ENCODE measurements at places on chromosomes 2 and 18. TPM values are rescaled to one million over a fixed set of nuclear protein-coding genes. Genes with fewer than 3 reads are reported as not detected.

SP3 gene
- total RNA-seq, result 130 TPM

CYBRD1 gene
- total RNA-seq, result 0.64 TPM

GRCh38 chr2:155662224-155662623 is 670.3 kb downstream of the NR4A2 start:
- H3K36me3 ChIP-seq, result no peaks in the 10 kb centered on the region
- DNase-seq, result no peak
- H3K27ac ChIP-seq, result no peak overlapping the region
- H3K4me3 ChIP-seq, result no peak overlapping the region
- H3K4me1 ChIP-seq, result no peaks in the 10 kb centered on the region

GRCh38 chr2:191916826-191917225 is 69.9 kb upstream of the CAVIN2 start:
- H3K4me3 ChIP-seq, result no peak overlapping the region
- H3K27me3 ChIP-seq, result no peaks in the 10 kb centered on the region
- H3K27ac ChIP-seq, result no peak overlapping the region

HOXD10 gene
- total RNA-seq, result not detected

- H3K27me3 ChIP-seq, result no peaks in the 10 kb centered on the region
- H3K4me3 ChIP-seq, result no peak overlapping the region
- H3K36me3 ChIP-seq, result no peaks in the 10 kb centered on the region
- no peak overlapping the region for H3K27ac ChIP-seq
- DNase-seq, result no peak
These were observed 214.4 kb upstream of the EPAS1 start for GRCh38 chr2:46082531-46083485.

GRCh38 chr2:190843890-190844699 is 36.5 kb upstream of the GLS start:
- no peaks in the 10 kb centered on the region for H3K4me1 ChIP-seq
- no peak for DNase-seq
- H3K27ac ChIP-seq, result no peak overlapping the region
- no peak overlapping the region for H3K4me3 ChIP-seq

GRCh38 chr2:231711677-231712450 is 3.5 kb downstream of the PTMA start:
- no peaks in the 10 kb centered on the region for H3K27me3 ChIP-seq
- H3K36me3 ChIP-seq, result peaks cover 12% of the 10 kb centered on the region
- H3K4me1 ChIP-seq, result peaks cover 45% of the 10 kb centered on the region
- peak overlapping the region; percentile 98 for H3K27ac ChIP-seq
- H3K4me3 ChIP-seq, result peak overlapping the region; percentile 50
- DNase-seq, result peak; percentile 26

DNA sequence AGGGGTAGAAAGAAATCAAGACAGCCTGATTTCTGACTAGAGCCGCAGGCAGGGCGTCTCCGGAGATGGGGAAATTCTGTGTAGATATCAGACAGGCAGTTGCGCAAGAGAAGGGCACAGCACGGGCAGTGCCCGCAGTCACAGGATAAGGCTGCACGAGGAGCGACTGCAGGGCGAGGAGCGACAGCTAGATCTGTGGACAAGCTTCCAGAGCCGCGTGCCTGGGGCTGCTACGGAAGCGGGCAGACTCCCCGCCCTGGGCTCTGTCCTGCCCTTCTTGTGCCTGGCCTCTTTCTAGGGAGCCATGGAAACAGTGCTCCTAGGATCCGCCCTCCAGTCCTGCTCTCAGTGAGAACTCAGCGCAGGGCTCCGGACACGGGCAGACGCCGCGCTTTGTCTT is 12.6 kb downstream of the MC5R start:
- H3K36me3 ChIP-seq, result no peaks in the 10 kb centered on the region
- H3K27me3 ChIP-seq, result no peaks in the 10 kb centered on the region
- no peak for DNase-seq
- H3K27ac ChIP-seq, result no peak overlapping the region
- no peak overlapping the region for H3K4me3 ChIP-seq

AFF3 gene
- 3.2 TPM for total RNA-seq

KCNE4 gene
- total RNA-seq, result not detected

SERPINB11 gene
- not detected for total RNA-seq

DNA sequence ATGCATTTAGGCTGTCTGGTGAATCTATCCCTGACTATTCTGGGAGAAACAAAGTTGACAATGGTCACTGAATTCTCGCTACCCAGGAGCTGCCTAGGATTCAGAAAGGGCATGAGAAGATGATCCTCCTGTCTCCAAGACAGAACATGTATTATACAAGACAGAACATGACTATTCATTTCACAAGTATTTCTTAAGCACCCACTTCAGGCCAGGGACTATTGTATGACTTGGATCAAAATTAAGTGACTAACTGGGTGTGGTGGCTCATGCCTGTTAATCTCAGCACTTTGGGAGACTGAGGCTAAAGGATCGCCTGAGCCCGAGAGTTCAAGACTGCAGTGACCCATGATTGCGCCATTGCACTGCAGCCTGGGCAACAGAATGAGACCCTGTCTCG is 235.8 kb upstream of the RAB12 start:
- no peaks in the 10 kb centered on the region for H3K27me3 ChIP-seq
- H3K4me1 ChIP-seq, result no peaks in the 10 kb centered on the region
- H3K4me3 ChIP-seq, result no peak overlapping the region
- H3K36me3 ChIP-seq, result no peaks in the 10 kb centered on the region

GPR45 gene
- not detected for total RNA-seq

DNA sequence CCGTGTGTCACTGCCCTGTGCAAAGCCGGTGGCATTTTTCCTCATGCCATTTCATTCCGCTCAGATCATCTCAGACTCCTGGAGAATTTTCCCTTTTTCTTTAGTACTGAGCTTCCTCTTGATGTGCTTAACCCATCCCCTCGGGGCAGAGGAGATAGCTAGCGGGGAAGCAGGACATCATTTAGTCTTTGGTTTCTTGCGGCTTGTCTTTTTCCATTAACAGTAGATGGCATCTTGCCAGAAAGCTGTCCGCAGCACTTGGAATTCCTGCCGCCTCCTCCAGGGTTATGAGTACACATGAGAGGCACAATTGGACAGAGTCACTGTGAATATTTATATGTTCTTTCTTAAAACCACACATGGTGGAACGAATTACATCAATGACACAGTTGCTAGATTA is 226.6 kb downstream of the ALPK2 start:
- no peak overlapping the region for H3K4me3 ChIP-seq
- no peaks in the 10 kb centered on the region for H3K27me3 ChIP-seq
- H3K4me1 ChIP-seq, result peaks cover 17% of the 10 kb centered on the region

- no peak for DNase-seq
- H3K4me3 ChIP-seq, result no peak overlapping the region
- no peaks in the 10 kb centered on the region for H3K27me3 ChIP-seq
- no peak overlapping the region for H3K27ac ChIP-seq
- no peaks in the 10 kb centered on the region for H3K4me1 ChIP-seq
- no peaks in the 10 kb centered on the region for H3K36me3 ChIP-seq
These were observed 69.3 kb downstream of the MAPK4 start for GRCh38 chr18:50629148-50629631.

ALPG gene
- total RNA-seq, result not detected
